Germinal center (tissue), 1 donor: ENCODE measurements at places on chromosomes 11 and 22.

- DNase-seq: no peak
These were observed 57.7 kb downstream of the EIF3M start for GRCh38 chr11:32641361-32641760.

GRCh38 chr22:44776605-44777363 lies 24.4 kb downstream of the ARHGAP8 start:
- DNase-seq: no peak

- DNase-seq: no peak
These were observed 163.0 kb upstream of the CCDC179 start for GRCh38 chr11:23023319-23023718.

GRCh38 chr22:21866833-21867527 lies 465 bp downstream of the MAPK1 start:
- peak; percentile 12 for DNase-seq

DNA sequence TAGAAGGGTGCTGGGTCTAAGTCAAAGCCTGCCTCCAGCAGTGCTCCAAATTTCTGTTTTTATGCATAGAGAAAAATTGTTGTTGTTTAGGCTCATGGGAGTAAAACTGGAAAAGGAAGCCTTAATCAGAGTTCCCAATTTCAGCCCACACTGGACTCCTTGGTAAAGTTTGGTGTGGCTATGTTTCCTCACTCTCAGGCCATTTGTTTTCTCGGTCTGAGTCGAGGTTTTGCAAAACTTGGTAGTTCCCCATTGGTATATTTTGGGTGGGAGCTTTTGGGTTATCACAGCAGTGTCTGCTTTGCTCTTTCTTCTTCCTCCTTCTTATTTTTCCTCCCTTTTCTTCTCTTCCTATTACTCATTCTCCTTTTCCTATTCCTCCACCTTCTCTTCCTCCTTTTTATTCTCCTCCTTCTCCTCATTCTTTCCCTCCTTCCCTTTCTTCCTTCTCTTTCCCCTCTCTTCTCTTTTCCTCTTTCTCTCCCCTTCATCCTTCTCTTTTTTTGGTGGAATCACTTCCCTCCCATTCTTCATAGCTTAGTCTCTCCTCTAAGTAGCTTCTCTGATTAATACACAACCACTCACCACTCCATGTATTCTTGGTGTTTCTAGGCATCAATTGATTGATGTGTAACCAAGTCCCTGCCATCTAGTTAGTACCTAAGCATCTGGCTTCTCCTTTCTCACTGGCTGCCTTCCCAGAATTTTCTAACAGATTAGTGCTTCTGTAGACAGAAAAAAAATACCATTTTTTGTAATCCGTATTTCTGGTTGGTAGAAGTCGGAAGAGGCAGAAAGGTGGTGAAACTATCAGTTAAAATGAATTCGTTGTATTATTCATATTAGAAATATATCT lies 10.1 kb downstream of the SLC5A1 start:
- DNase-seq: no peak

DNA sequence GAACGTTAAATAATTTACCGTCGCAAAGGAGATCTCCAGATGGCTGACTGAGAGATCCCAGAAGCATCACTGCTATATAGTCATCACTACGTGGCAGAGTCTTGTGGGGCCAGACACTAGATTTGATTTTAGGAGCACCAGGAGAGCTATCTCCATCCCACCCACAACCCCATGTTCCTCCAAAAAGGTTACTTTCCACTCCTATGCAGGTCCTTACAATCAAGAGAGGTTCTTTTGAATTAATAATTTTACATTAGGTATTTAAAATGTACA lies 19.4 kb downstream of the GUCY1A2 start:
- DNase-seq: no peak
